ENCODE measurements at places on chromosomes 12 and 14.

DNA sequence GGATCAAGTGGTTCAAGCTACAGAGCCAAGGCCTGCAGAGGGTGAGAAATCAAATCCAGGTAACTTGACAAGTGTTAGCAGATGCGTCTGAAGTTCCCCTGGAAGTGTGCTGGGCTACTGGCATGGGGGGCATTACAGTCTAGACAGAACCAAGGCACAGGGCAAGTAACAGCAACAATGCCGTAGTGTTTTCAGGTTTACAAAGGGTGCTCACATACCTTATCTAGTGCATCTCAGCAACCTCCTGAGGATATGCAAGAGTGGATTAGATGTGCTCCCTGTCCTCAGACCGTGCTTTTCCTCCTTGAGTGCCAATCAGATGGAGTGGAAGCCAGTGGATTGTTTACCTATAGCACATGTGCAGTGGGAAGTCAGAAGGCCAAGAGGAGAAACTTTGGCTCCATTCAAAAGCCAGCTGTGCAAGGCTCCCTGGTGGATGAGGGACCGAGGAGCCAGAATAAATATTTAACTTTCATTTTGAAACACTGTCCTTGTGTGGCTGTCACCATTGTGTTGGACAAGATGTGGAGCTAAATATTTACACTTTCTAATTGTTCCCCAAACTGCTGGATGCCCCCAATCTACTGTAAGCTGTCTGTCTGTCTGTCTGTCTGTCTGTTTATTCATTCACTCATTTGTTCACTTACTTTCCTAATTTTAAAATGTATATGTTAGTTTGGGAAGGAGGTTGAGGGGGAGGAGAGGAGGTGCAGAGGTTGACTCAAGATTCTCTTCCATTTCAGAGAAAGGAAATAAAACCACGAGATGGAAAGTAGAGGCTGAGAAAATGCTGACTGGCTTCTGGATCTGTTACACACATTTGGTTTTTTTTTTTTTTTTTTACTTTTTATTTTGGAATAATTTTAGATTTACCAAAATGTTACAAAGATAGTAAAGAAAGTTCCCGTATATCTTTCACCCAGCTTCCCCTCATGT, 184.0 kb upstream of the PARP11 start:
- DNase-seq = no peak

GRCh38 chr12:92064422-92064821, 81.2 kb downstream of the BTG1 start:
- no peak for DNase-seq

- DNase-seq = no peak
Measured at GRCh38 chr14:92546347-92547053, 32.9 kb downstream of the RIN3 start.

DNA sequence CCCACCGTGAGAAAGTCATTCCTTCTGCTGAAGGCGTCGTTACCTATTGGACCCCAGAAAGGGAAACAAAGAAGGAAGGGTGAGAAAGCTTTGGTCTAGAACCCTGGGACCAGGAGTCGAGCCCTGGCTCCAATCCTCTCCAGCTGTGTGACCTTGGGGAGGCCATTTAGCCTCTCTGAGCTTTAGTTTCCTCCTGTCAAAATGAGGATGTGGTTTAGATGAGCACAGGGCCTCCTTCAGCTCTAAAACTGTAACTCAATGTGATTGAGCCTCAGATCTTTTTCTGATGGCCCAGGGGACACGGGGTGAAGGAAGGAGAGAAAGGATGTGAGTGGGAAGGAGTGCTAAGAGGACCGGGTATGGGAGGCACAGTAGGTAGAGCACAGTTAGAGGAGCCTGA, 7.7 kb downstream of the JDP2 start:
- no peak for DNase-seq

- no peak for DNase-seq
Measured at GRCh38 chr14:43894534-43894933, 612.5 kb downstream of the FSCB start.
